ENCODE measurements at places on chromosomes 11 and 22.

DNA sequence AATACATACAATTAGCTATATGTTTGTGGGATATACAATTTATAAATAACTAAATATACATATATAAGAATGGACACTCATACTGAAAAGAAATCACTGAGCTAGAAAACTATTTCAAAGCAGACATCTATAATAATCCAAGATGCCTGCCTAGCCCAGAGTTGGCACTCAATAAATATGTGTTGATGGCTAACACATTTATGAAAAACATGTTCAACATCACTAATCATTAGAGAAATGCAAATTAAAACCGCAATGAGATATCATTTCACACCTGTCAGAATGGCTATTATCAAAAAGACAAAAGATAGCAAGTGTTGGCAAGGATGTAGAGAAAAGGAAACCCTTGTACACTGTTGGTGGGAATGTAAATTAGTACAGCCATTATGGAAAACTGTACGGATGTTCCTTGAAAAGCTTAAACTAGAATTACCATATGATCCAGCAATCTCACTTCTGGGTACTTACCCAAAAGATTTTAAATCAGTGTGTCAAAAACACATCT is 29.8 kb downstream of the POU2AF1 start:
- DNase-seq = peak; percentile 27

DNA sequence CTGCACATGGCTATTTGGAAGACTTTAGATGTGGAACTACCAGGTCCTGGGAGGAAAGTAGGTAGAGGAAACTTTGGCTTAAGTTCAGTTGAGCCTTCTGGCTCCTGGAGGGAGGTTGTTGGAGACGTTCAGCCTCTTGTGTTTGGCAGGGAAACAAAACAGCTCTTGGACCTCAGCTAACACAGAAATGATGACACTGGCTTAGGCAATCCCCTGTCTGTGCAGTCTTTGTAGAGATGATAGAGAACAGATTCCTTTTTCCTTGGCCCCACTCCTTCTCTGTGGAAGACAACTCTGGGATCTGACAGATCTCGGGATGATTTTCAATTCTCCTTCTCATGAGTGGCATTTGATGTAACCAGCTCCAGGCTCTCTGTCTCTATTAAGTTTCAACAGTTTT is 428.5 kb downstream of the TMEM135 start:
- DNase-seq = no peak

GRCh38 chr11:32374261-32374711 is 61.1 kb downstream of the WT1 start:
- DNase-seq = no peak

DNA sequence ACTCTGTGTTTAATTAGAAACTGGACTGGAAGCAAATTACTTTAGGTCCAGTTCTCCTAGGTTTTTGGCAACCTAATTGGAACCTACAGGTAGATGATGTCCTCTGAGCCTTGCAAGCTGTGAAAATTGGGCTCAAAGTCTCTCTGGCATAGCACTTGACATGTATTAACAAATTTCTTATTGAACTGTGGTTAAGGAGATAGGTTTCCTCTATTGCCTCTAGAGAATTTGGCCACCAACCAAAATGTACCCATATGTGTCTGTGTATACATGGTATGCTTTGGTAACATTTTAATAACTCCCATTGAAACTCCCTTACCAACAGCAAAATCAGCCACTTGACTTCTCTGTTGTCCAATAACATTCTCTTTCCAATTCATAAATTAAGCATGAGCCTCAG is at the start of gene OR4D10:
Gene OR4D10 (plus strand): TSS at position 301 of the 400 bp plus-strand sequence. CDS start 4,115 bp downstream, outside the sequence.
- no peak for DNase-seq

DNA sequence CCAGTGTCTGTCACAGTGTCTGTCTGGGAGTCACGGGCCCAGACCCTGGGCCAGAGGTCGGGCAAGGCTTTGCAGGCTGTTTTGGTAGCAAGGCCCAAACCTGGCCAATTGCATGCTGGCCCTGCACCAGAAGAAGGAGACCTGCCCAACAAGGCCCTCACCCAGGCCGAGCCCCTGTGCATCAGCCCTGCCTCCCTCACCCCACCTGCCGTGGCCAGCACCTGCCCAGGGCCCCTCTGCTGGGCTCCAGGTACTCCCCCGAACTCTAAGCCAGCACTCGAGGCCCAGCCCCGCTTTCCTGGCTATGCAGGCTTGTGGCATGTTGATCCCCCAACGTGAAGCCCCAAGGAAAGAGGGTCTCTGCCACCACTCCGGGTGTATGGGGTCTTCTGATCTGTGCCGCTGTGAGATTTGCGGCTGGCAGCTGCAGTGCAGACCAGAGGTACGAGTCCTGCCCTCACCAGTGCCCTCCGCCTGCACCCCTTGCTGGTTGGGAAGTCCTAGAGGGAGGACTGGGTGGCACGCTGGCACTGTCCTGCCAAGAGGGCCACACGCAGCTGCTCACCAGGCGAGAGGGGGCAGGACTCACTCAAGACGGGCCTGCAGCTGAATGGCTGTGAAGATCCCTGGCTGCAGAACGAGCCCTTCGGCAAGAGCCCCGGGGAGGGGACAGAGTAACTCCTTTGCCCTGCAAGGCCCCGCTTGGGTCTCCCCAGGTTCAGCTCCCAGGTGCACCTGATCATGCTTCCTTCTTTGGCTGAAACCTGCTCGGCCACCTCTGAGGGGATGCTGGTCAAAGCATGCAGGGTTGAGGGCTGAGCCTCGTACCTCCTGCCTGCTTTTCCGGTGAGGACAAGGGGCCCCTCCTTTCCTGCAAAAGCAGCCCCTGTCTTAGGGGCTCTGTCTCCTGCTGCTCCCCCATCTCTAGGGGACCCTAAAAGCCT is 6.7 kb upstream of the SEPTIN5 start:
- no peak for DNase-seq

GRCh38 chr11:106156290-106156937 is 79.0 kb downstream of the AASDHPPT start:
- DNase-seq = peak; percentile 12

DNA sequence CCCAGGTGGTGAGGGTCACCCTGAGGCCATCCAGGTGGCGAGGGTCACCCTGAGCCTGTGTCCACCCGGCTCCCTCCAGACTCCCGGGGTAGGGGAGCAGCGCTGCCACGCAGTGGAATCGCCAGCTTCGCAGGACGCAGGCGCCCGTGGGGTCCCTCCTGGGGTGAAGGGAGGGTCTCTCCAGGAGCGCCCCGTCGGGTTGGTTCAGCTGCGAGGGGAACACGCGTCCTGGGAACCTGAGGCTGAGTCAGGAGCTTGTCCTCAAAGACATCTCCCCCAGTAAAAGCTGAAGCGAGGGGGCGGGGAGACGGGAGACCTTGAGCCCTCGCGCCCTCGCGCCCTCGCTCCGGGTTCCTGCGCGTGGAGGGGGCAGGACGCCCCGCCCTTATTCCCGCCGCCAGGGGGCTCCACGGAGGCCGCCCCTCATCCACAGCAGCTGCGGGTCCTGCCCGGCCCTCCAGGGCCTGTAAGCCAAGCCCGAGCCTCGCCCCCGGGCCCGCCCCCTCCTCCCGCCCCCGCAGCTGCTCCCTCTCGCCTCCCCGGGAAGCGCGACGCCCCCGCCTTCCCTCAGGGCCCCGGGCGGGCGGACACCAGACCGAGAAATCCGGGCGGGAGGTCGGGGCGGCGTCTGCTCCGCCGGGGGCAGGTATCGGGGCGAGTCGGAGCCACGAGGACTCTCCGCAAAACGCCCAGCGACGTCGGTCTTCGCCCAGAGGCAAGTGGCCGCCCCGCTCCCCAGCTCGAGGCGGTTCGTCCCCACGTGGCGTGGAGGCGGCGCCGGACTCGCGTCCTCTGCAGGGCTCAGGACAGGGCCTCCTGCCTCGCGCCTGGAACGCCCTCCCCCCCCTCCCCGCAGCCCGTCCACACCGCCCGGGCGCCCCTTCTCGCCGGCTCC is 22.8 kb downstream of the PIM3 start:
- no peak for DNase-seq

GRCh38 chr11:14537134-14537599 is 17.0 kb upstream of the PSMA1 start:
- DNase-seq = peak; percentile 14

GRCh38 chr11:94862926-94863880 is 95.0 kb downstream of the AMOTL1 start:
- no peak for DNase-seq

DNA sequence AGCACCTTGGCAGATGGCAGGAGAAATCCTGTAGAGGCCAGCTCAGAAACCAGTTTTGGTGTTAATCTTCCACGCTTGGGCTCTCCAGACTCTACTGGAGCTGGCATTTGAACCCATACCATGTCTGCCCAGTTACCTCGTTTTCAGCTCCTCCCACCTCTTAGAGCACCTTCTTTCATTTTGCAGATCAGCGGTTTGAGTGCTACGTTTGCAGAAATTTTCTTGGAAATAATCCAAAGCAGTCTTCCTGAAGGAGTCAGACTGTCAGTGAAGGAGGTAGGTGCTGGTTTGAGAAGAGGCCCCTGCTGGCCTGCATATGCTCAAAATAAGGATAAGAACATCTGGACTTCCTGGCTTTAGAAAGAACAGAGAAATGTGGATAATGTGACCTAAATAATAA is 13.7 kb downstream of the COA4 start:
- DNase-seq = peak; percentile 34

DNA sequence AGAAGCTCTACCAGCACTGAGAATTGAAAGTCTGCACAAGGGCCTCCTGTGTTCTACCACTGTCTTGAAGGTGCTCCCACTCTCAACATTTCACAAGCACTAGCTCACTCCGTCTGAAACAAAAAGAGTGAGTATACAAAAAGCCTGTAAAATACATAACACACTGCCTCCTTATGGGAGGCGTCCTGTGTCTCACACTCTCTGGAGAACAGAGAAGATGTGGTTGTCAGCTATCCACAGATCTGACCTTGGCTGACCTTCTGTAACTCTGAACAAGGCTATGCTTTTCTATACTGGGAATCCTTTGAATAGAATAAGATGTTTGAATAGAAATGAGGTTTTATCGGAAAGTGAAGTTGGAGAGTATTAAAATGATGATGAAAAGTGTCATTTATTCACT is 171.3 kb upstream of the TMEM45B start:
- DNase-seq = no peak

GRCh38 chr11:72370201-72370600 is 64.1 kb downstream of the CLPB start:
- no peak for DNase-seq

GRCh38 chr11:45906096-45906682 is 882 bp downstream of the FREY1 start:
- DNase-seq = no peak

DNA sequence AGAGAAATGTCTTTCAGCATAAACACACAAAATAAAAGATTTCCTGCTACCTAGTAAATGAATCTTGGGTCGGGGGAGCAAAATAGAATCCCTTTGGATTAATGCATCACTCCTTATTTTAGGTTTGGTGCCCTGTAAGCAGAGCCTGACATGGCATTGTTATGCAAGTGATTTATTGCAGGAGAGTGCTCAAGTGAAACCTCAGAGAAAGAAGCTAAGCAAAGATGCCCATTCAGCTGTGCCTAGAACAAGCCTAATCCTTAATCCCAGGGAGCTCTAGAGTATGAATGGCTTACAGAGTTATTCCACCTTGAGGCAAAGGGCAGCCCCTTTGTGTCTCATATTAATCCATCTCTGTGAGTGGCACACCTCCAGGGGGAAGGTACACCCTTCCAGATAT is 21.1 kb downstream of the C11orf87 start:
- no peak for DNase-seq

GRCh38 chr11:60264644-60265043 is 15.8 kb upstream of the MS4A4A start:
- no peak for DNase-seq

DNA sequence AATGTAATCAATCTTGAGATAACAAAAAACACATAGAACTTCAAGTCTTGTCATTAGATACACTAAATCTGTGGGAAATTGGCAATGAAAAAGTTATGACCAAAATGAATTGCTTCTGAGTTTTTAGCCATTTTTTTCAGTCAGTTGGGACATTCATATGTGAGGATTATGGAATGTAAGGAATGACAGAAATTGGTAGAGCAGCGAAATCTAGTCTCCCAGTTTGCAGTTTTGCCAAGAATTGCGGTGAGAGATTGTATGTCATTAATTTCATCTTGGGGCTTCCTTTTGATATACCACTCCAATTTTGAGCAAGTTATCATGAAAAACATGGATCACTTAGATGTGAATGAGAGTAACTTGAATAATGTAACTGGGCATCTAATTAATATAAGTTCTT is 49.9 kb downstream of the SIK2 start:
- DNase-seq = no peak

DNA sequence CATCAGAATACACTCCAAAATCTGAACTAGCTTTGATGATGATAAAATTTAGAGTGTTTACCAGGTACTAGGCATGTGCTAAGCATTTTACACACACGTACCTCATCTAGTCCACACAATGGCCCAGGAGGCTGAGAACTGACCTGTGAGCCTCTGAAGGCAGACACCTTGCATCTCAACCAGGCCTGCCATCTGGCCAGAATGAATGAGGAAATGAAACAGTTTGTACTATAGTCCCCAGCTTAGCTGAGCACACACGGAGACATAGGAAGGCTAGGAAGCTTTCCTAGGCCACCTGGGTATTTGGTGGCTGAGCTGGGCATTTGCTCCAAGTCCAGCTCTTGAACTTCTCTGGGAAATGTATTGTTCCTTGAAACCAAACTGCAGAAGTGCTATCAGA is 6.9 kb upstream of the SHANK3 start:
- no peak for DNase-seq

- no peak for DNase-seq
Observed at GRCh38 chr11:84372381-84372950, 1086.3 kb upstream of the CCDC90B start.

GRCh38 chr11:37089439-37089838 is 491.4 kb upstream of the RAG2 start:
- DNase-seq = no peak

Measured in NCI-H1417 (cell line).